ENCODE measurements at places on chromosomes 3 and 15. TPM values are rescaled to one million over a fixed set of nuclear protein-coding genes. Genes with fewer than 3 reads are reported as not detected.

The ATP10A gene
- 21.0 TPM for total RNA-seq

The UROC1 gene
- total RNA-seq: not detected

The PRKAR2A gene
- 31.0 TPM for total RNA-seq

The CDHR4 gene
- not detected for total RNA-seq

The CAND2 gene
- total RNA-seq: 1.5 TPM

The ACTL6A gene
- total RNA-seq: 87.1 TPM

The STAC gene
- total RNA-seq: not detected

The ZNF148 gene
- 36.9 TPM for total RNA-seq

DNA sequence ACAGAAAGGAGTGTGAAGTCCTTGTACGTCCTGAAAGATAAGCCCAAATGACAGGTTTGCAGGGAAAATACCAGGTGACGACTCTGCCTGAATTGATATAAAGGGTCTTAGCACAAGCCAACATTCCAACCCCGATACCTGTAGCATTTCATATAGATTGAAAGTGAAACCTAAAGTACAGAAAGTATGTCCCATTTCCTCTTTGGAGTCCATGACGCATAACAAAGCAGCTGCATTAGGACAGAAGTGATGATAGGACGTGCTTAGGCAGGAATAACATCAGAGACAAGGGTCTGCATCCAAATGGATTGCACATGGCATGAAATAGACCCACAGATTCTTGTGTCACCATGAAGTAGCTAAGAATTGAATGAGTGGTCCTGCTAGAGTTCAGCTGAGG lies 187.0 kb upstream of the ROBO1 start:
- no peaks in the 10 kb centered on the region for H3K36me3 ChIP-seq
- H3K27ac ChIP-seq: no peak overlapping the region
- H3K27me3 ChIP-seq: no peaks in the 10 kb centered on the region
- H3K4me3 ChIP-seq: no peak overlapping the region
- no peak for DNase-seq

DNA sequence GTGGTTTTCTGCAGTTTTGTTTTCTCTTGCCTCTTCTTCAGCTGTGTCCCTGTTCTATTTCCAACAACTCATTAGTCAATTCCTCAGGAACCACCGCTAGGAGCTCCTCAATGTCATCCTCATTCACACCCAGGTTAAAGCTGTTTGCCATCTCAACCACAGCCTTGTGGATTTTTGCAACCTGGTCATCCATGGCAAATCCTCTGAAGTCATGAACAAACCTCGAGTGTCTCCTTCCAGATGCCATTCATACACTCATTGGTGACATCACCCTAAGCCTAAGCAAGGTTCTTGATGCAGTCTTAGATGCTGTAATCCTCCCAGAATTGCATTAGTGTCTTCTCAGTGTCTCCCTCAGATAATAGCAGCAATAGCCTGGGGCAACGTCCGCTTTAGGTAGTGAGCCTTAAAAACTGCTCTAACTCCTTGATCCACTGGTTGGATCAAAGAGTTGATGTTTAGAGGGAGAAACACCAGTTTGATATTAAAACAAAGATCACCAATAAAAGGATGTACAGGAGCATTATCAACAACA lies 31.5 kb upstream of the ZNF502 start:
- peaks cover 47% of the 10 kb centered on the region for H3K36me3 ChIP-seq
- H3K27me3 ChIP-seq: no peaks in the 10 kb centered on the region
- DNase-seq: no peak

DNA sequence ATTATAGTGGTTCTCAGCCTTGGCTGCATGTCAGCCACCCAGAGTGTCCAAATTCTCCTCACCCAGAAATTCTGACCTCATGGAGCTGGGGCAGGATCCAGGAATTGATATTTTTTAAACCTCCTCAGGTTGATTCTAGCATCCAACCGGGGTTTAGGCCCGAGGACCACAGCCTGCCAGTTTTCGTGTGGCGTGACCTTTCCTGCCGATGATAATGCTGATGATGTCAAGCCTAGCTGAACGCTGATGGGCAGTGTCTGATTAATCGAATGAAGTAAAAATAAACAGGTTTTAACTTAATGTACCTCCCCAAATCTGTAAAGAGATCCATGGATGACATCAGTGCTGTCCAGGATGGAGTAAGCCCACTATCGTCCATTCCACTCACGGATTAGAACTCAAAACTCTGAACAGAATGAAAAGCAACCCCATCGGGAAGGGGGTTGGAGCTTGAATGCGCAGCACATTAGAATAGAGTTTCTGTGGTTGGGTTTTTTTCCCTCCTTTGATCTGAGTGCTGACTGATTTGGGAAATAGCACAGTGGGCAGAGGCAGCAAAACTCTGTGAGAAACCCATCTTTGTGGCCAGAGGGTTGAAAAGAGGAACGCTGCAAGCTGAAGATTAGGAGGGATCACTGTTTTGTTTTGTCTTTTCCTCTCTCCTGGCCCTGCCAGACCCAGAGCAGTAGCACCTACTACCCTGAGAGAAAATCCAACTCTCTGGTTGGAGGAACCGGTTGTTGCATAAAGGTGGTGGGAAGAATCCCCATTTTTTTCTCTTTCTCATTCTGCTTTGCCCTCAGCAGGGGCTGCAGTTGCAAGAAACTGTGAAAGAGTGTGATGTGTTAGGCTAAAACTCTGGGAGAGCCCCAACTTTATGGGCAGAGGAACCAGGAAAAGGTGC lies 153.9 kb downstream of the APBA2 start:
- H3K4me1 ChIP-seq: peaks cover 58% of the 10 kb centered on the region
- peak overlapping the region; percentile 56 for H3K27ac ChIP-seq
- H3K27me3 ChIP-seq: no peaks in the 10 kb centered on the region
- DNase-seq: peak; percentile 61

GRCh38 chr3:82416349-82416748 lies 654.9 kb upstream of the GBE1 start:
- no peaks in the 10 kb centered on the region for H3K27me3 ChIP-seq
- no peak overlapping the region for H3K27ac ChIP-seq
- no peaks in the 10 kb centered on the region for H3K36me3 ChIP-seq

- peaks cover 16% of the 10 kb centered on the region for H3K36me3 ChIP-seq
- no peaks in the 10 kb centered on the region for H3K27me3 ChIP-seq
- peak overlapping the region; percentile 95 for H3K4me3 ChIP-seq
- H3K27ac ChIP-seq: peak overlapping the region; percentile 97
- peak; percentile 18 for DNase-seq
Measured at GRCh38 chr15:40306908-40307307, 827 bp downstream of the PLCB2 start.

DNA sequence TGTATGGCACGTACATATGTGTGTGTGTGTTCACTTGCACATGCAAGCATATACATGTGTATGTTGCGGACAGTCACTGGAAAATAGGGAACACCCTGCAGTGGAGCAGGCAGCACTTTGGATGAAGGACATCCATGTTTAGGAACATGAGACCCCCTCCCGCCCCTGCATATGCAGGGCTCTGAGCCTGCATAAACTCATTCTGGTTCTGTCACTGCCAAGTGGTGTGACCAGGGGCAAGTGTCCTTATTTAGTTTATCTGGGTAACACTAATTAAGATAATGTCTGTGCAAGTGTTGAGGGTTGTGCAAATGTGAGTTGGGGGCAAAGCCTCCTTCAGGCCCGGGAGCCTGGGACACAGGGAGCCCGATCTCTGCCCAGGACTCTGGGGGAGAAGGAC lies 105.7 kb downstream of the CORO2B start:
- no peaks in the 10 kb centered on the region for H3K27me3 ChIP-seq
- no peak for DNase-seq
- no peaks in the 10 kb centered on the region for H3K4me1 ChIP-seq
- no peak overlapping the region for H3K27ac ChIP-seq
- no peaks in the 10 kb centered on the region for H3K36me3 ChIP-seq

GRCh38 chr15:26178640-26179220 lies 315.6 kb upstream of the ATP10A start:
- no peak overlapping the region for H3K4me3 ChIP-seq
- no peak for DNase-seq
- no peaks in the 10 kb centered on the region for H3K36me3 ChIP-seq
- no peaks in the 10 kb centered on the region for H3K27me3 ChIP-seq
- H3K27ac ChIP-seq: no peak overlapping the region

DNA sequence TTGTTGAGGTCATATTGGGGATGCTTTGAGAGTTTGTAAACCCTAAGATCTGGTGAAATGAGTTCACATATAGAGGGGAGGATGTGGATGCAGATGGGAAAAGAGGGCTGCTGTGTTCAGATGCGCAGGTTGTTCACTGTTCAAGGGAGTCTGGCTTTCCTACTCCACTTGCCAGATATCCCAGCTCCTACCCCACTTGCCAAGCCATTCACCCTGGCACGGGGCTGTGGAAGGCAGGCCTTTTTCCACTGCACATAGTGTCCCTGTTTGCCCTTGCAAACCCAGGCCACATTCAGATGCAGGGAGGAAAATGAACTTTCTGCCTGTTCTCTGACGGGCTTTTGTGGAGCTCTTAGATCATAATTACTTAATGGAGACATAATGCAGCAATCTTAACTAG lies 29.0 kb downstream of the CRABP1 start:
- H3K36me3 ChIP-seq: no peaks in the 10 kb centered on the region
- DNase-seq: no peak
- H3K4me1 ChIP-seq: no peaks in the 10 kb centered on the region
- no peak overlapping the region for H3K27ac ChIP-seq

GRCh38 chr15:80202641-80203360 lies 49.2 kb downstream of the CTXND1 start:
- H3K27ac ChIP-seq: no peak overlapping the region
- H3K27me3 ChIP-seq: peaks cover 16% of the 10 kb centered on the region
- H3K4me1 ChIP-seq: no peaks in the 10 kb centered on the region

GRCh38 chr3:54507876-54508460 lies 385.6 kb downstream of the CACNA2D3 start:
- H3K27ac ChIP-seq: no peak overlapping the region
- no peaks in the 10 kb centered on the region for H3K4me1 ChIP-seq
- no peak for DNase-seq
- no peak overlapping the region for H3K4me3 ChIP-seq

GRCh38 chr15:93664213-93664956 lies 567.0 kb upstream of the MCTP2 start:
- no peak overlapping the region for H3K27ac ChIP-seq
- no peak overlapping the region for H3K4me3 ChIP-seq
- peaks cover 2% of the 10 kb centered on the region for H3K27me3 ChIP-seq
- no peak for DNase-seq

GRCh38 chr3:59832702-59833101 lies 782.9 kb upstream of the CFAP20DC start:
- DNase-seq: no peak
- no peaks in the 10 kb centered on the region for H3K36me3 ChIP-seq
- no peak overlapping the region for H3K4me3 ChIP-seq
- H3K27ac ChIP-seq: no peak overlapping the region
- no peaks in the 10 kb centered on the region for H3K27me3 ChIP-seq

DNA sequence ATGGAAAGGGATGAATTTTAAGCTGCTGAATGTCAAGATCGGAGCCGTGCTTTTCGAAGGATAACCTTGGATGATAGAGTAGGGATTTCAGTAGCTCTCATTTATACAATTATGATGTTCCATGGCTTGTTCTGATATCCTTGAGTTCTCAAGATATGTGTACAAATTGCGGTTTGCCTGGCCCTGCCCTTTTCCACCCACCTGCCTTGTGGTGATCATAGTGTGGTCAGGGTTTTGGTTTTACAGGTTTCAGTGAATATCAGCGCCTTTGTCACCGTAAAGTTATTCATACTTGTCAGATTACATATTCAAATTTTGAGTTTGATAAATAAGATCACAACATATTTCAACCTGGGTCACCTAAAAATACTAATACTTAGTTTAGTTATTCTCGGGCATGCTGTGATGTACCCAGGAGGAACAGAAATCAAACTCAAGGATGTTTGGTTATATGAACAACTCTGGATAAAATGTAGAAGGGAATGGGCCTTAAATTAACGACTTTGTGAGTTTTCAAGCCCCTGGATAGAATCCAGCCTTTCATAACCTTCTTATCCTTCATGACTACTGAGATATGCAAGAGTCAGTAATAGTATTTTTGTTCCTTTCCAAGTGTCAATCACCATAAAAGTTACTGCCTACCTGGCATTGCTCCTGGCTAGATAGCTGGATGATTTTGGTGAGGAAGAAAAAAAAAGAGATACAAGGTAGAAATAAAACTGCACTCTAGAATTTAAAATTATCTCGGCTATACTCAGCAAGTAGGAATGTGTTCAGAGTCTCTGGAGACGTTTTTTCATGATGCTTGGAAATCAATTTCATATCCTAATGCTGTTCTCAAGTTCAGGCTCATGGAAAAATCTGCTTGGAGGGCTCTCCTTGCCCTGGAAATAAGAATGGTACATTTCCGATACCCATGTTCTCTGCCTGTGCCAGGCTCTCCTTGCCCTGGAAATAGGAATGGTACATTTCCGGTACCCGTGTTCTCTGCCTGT lies 209.2 kb upstream of the TPRG1 start:
- H3K36me3 ChIP-seq: no peaks in the 10 kb centered on the region
- peak; percentile 45 for DNase-seq
- peaks cover 7% of the 10 kb centered on the region for H3K27me3 ChIP-seq
- no peak overlapping the region for H3K27ac ChIP-seq
- peaks cover 16% of the 10 kb centered on the region for H3K4me1 ChIP-seq

- H3K4me3 ChIP-seq: no peak overlapping the region
- H3K27ac ChIP-seq: no peak overlapping the region
- no peak for DNase-seq
- H3K27me3 ChIP-seq: peaks cover 31% of the 10 kb centered on the region
- H3K36me3 ChIP-seq: no peaks in the 10 kb centered on the region
Measured at GRCh38 chr15:96047255-96047931, 283.1 kb upstream of the NR2F2 start.

DNA sequence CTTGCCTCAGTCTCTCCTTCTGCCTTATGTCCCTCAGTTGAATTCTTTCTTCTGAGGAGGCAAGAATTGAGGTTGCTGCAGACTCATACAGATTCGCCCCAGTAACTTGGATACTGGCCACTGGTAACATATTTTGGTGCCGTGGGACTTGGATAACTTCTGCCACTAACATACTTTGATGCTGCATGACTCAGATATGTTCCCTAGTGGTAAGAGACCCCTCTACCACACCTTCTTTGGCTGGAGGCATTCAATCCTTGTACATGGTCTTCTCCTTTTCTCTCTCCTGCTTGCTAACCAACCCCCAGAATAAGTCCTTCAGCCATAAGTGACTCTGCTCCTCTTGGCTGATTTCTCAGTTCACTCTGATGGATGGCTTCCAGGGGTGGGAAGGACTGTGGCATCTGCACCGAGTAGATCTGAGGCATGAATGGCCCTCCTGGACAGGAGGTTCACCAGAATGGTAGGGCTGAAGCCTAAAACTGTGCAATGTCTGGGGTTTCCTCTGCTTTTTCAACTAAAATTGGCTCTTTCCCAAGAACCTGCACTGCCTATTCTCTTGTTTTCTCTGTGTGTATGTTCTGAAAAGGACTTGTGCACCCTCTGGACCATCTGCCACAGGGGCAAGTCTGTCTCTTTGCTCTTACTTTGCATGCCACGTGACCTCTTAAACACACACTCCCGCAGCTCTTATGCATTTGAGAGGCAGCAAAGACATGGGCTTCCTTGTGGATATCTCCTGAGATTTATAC lies 55.5 kb upstream of the FSTL1 start:
- peaks cover 24% of the 10 kb centered on the region for H3K27me3 ChIP-seq
- DNase-seq: no peak
- H3K4me3 ChIP-seq: no peak overlapping the region
- no peak overlapping the region for H3K27ac ChIP-seq
- no peaks in the 10 kb centered on the region for H3K4me1 ChIP-seq

Measured in activated CD8-positive, alpha-beta T cell treated with anti-CD3 and anti-CD28 coated beads for 36 hours (primary cell).